ENCODE measurements at places on chromosomes 5 and 9.
A peak's percentile ranks its signal among the peaks of the same experiment; 100 is the strongest.

DNA sequence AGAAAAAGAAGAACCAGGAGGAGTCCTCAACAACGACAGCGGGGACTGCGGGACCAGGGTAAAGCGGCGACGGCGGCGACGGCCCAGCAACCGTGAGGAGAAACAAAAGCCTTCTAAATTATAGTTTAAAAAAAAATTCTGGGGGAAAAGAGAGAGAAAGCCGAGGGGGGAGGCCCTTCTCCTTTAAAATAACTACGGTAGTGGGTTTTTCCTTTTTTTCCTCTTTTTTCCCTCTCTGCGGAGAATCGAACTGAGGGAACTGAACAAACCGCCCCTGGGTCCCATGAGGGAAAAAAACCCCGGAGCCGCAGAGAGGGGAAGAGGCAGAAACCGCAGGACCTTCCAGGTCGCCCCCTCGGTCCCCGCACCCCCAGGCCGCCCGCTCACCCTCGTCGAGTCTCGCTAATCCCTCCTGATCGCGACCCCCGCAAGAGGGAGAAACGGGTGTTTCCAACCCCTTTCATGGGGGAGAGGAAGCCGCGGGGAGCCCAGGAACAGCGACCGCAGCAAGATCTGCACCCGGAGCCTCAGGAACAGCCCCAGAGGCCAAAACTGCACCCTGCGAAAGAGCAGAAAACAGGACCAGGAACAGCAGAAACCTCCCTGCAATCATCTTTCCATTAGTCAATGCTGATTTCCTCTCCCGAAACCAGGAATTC, 453 bp downstream of the CPEB4 start:
- peak; percentile 8 for DNase-seq

DNA sequence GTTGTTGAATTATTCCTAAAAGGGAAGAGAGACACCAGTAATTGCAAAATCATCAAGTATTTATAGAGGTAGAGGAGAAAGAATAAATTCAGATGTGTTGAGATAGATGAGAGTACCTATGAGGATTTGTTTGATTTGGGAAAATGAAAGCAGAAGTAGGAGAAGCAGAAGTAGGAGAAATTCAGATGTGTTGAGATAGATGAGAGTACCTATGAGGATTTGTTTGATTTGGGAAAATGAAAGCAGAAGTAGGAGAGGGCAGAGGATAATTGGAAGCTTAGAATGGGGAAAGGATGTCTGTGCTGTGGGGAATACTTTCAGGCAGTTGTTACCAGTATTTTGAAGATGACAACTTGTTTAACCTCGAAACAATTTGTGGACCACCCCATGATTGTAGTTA, 35.1 kb upstream of the ZCCHC7 start:
- DNase-seq = no peak

DNA sequence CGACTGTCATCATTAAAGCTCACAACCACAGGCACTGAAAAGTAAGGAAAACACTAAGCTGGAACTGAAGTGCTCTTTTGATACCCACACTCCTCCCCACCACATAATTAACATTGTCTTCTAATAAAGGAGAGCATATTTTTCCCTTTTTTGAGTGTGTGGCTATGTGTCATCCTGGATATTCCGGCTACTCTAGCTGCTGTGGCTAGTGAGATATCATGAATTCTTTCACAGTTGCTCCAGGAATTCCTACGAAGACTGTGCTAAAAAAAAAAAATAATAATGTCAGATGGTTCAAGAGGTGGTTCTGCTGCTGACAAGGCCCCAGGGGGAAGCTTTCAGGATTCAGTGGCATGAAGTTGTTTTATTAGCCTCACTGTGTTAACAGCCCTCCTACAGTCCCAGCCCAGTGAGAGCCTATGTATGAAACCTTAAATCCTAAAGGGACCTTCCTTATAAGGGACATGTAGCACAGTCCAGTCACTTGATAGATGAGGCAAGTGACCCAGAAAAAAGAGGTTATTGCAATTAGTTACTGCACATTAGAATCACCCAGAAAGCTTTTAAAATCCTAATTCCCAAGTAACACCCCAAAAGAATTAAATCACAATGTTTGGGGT, 46.6 kb downstream of the TMEM252 start:
- DNase-seq = no peak

- DNase-seq = no peak
Measured at GRCh38 chr5:1179383-1179715, 22.0 kb upstream of the SLC6A19 start.

DNA sequence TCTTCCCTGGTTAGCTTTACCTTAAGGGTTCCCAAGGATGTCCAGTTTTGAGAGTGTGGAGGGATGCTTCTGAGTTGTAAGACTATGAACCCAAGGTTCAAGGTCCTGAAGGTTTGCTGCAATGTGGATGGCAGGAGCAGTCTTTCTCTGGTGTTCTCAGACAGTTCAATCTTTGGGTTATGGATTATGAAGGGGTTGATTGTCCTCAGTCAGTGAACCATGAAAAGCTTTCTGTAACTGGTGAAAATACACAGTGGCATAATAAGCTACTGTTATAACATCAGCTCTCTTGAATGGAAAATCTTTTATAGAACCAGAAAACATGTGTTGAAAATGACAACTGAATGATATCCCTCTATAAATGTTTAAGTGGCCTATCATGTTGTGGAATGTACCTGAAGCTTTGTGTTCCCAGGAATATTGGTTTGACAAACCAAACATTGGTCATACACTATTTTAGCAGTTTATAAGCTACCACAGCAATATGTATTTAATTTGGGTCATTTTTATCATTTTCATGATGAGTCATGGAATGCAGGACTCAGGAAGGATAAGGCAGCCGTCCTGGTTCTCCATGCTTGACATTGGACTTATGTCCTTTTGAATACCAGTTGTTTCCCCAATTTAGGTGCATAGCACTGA, 1041.8 kb upstream of the ARRDC3 start:
- no peak for DNase-seq

DNA sequence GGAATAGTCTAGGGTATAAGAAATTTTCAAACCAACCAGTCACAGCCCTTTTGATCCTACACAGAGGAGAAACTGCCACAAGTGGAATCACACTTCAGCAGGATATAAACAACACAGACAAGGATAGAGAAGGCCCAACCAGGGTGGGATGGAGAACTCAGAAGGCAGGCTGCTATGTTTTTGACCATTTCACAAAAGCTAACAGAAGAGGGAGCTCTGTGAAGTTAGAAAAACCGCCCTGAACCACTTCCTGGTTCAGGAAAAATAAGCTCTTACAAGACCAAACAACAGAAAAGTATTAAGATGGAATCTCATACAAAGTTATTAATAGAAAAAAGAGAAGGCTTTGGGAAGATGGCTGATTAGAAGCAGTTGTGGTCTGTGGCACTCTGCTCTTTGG, 960 bp upstream of the IFNB1 start:
- no peak for DNase-seq

GRCh38 chr5:175021321-175021720, 296.9 kb downstream of the MSX2 start:
- DNase-seq = no peak

DNA sequence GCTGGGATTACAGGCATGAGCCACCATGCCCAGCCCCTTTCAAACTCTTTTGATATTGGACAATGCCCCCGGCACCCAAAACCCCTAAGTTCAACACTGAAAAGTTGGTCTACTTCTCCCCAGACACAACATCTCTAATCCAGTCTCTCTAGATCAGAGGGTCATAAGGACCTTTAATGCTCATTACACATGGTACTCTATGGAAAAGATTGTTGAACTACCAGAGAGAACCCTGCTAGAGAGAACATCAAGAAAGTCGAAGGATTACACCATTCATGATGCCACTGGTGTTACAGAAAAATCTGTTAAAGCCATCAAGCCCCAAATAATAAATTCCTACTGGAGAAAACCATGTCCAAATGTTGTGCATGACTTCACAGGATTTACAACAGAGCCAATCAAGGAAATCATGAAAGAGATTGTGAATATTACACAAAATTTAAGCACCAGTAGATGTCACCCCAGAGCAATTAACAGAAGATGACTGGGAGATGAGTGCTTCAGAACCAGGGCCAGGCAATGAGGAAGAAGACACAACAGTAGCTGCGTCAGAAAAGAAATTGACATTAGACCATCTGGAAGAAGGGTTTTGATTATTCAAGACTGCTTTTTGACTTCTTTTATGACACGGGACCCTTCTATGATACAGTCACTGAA, 28.3 kb upstream of the NIPAL4 start:
- peak; percentile 6 for DNase-seq

DNA sequence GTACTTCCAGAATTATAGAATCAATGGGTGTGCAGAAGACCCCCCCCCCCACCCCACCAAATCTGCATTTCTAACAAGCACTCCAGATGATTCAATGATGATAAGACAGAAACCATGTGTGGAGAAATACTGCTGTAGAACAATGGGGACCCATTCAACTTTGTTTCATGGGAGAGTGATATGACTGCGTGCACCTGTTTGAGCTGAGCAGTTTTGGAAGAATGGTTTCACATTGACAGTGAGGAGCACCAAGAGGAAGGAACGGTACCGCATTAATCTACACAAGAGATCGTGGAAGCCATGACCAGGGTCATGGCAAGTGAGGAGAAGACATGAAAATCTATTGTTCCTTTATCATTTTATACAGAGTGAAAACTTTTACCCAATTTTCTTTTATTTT, 202.7 kb downstream of the CD180 start:
- DNase-seq = no peak
